Muscle of arm (tissue), 14 donors: ENCODE measurements at places on chromosomes 12 and 14.
A peak's percentile ranks its signal among the peaks of the same experiment; 100 is the strongest.

- no peak for DNase-seq
These were observed 93.1 kb upstream of the HIF1A start for GRCh38 chr14:61602003-61602732.

DNA sequence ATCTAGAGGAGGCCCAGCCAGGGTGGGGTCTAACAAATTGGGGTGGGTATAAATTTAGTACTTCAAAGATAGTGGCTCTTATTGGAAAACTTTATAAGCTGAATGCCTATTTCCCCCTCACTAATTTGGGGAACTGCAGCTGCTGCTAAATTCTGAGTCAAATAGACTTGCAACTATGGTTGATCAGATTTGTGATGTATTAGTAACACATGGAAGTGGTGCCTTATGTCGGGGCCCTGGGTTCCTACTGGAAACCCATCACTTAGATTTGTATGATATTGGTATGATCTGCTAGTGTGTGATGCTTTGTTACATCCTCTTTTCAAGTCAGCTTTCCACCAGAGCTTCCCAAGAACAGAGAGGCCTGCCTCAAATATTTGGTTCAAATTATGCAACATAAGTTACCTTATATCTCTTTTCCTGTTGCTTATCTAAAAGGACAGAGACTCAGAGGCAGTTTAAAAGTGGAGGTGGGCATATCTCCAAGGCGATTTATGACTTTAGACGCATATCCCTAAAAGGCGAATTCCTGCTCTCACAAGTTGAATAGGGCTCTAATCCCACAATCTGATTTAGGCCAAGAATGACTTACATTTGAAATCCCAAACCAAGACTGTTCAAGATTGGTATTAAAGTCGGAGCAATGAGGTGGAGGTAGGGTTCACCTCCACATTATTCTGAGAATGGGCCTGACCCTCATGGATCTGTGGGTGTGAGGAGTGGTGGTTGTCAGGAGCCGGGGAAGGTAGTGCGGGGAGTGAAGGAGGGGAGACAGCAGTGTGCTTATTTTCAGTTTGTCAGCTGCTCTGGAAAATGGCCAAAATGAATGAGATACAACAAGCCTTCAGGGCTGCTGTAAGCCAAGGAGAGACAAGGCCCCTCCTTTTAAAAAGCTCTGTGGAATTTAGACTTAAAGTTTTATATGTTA is 425.8 kb downstream of the RAD51B start:
- peak; percentile 89 for DNase-seq

- DNase-seq, result no peak
These were observed 66.3 kb upstream of the CEP83 start for GRCh38 chr12:94525951-94526350.

DNA sequence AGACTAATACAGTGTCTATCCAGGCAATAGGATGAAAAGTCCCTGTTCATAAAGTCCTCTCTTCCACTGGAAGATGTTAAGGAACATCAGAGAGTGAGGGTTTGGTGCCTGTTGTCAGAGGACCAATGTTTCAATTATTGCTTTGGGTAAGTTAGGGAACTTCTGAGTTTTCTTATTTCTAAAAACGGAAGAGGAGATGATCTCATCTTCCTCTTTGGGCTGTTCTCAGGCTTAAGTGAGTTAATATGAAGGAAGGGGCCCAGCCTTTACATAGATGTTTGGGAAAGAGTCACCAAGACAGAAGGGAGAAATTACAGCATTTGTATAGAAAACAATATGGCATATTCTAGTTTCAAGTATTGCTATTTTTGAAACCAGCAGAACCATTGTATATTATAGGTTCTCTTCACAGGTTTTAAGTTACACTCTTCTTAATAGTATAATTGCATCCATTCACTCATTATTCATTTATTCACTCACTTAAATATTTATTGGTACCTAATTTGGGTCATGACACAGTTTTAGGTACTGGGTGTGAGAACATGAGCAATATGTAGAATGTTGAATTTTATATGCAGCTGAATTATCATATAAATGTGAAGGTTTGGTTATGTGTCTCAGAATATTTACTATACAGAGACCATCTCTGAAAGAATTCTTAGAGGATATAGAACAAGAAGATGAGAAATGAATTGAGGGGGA is 68.5 kb upstream of the LRIG3 start:
- DNase-seq, result no peak

DNA sequence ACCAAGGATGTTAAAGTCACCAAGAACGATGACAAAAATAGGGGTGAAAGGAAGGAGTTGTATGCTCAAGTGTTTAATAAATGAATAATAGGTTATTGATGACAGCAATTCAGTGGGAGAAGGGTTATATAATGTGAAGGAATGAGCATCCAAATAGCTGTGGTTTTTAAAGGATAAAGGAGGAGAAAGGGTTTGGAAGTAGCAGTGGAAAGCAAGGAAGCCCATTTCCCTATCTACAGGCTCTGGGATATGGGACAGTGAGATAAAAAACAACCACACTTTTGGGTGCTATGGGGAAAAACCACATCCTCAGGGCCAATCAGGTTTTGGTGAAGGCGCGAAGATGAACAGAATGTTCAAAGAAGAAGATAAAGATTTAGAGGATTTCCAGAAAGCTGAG is 258.6 kb downstream of the ZFP36L1 start:
- DNase-seq, result no peak

DNA sequence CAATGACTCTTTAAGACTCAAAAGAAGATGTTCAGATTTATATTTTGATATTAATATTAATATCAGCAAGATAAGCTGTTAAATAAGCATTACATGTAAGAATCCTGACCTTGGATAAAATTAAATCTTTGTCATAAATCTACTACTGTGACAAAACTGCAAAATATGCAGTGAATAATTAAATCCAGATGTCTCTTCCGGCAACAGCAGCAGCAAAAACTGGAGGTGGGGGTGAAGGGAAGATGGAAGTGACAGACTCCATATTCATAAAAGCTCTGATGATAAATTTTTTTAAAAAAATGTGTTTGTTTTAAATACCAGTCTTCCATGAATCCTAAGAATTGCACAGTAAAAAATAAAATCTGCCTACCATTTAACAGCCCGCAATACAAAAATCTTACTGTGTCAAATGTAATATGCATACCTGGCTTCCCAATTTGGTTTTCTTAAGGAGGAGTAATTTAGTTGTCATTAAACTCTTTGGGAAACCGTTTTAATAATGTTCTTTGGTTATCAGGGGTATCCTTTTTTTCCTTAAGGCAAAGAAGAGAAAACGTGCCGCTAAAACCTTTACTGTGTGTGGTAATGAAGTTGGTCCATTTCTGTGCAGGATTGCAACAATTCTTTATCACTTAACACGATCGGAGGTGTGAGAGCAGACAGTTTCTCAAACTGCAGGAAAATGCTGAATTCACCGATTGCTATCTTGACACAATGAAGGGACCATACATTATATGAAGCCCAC is 478.2 kb downstream of the DIO2 start:
- DNase-seq, result no peak
